ENCODE measurements at places on chromosomes 5 and 9. TPM values are rescaled to one million over a fixed set of nuclear protein-coding genes. Genes with fewer than 3 reads are reported as not detected.

SET gene
- 558 TPM for total RNA-seq

TLE1 gene
- total RNA-seq: 59.9 TPM

CCDC69 gene
- 0.54 TPM for total RNA-seq

DBH gene
- total RNA-seq: not detected

GLDC gene
- 4.3 TPM for total RNA-seq

THBS4 gene
- total RNA-seq: 0.22 TPM

GPX8 gene
- 9.9 TPM for total RNA-seq

OR1B1 gene
- 0.33 TPM for total RNA-seq

PTTG1 gene
- 38.9 TPM for total RNA-seq

GBGT1 gene
- 32.2 TPM for total RNA-seq

PALM2AKAP2 gene
- total RNA-seq: 0.09 TPM

CDH9 gene
- not detected for total RNA-seq

NRARP gene
- 23.0 TPM for total RNA-seq

SLC6A3 gene
- not detected for total RNA-seq

TAF7 gene
- 78.7 TPM for total RNA-seq

DDX4 gene
- not detected for total RNA-seq

Measured in dermis lymphatic vessel endothelial cell (primary cell).